Tibial artery (tissue), 4 donors: ENCODE measurements at places on chromosomes 12 and 14.

GRCh38 chr14:68734231-68734732 is 58.6 kb downstream of the ZFP36L1 start:
- no peak for DNase-seq

GRCh38 chr12:26701604-26702215 is 131.3 kb downstream of the ITPR2 start:
- no peak for DNase-seq

DNA sequence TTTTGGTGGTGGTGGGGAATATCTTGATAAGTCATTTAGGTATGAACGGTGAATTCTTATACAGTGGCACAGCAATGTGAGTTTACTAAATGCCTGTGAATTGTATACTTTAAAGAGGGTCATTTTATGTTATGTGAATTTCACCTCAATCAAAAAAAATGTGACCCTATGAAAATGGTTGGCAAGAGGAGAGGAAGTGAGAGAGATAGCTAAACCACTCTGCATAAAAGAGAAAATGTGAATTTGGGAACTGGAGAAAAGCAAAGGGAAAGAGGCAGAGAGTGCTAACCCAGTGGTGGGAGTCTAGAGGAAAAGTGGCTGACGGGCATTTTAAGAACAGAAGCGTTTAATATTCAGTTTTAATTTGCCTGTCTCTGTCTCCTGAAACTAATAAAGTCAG is 93.8 kb downstream of the SLC38A6 start:
- no peak for DNase-seq

DNA sequence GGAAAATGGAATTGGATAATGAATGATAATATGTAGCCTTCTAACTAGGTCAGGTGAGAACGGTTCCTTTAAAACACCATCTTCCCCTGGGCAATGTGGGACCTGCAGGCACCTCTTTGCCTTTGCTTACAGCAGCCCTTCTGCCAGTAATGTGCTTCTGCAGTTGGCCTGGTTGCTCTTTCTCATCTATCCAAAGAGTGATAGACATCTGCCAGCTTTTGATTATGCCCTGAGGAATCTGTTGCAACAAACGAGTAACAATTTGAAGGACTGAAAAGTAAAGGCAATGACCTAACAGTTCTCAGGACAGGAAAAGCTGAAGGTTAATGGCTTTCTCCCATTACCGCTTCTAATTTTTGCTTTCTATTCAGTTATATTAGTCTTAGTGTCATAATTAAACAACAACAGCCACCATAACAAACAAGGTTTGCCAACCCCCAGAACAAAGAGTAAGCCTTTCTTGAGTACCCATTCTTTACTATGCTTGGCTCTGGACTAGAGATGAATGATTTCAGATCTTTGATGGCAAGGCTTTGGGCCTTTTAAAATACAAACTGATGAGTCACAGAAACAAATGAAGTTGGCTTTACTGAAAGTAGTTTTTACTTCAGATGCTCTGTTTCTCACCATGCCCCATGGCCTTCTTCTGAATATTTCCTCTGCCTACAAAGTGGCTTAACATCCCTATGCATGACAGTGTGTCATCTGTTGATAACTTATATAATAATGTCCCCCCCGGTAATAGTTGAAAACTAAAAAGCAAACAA is 76.1 kb upstream of the KRR1 start:
- DNase-seq, result no peak

DNA sequence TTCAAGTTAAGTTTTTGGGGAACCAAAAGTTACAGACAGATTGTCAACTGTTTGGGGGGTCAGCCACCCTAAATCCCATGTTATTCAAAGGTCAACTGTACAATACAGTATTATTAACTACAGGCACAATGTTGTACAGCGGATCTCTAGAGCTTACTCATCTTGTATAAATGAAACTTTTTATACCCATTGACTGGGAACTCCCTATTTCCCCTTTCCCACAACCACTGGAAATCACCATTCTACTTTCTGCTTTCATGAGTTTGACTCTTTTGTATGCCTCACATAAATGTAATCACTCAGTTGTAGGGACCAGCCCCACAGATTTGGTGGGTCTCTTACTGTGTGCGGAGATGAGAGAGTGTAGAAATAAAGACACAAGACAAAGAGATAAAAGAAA is 57.8 kb downstream of the SLCO1B3 start:
- no peak for DNase-seq

GRCh38 chr14:28771168-28771567 is 4.6 kb downstream of the FOXG1 start:
- DNase-seq, result no peak

DNA sequence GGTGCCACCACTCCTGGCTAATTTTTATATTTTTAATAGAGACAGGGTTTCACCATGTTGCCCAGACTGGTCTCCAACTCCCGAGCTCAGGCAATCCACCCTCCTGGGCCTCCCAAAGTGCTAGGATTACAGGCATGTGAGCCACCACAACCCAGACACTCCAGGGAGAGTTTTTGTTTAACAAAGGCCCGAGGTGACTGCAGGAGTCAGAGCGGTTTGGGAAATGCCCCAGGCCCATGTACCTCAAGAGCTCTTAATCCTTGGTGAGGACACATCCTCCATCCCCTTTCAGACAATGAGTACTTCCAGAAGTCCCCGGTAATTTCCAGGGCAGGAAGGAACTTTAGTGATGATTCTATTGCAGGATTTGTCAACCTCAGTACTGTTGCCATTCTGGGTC is 176.0 kb downstream of the ESRRB start:
- DNase-seq, result no peak

- DNase-seq, result no peak
Observed at GRCh38 chr12:68031174-68031573, 41.9 kb downstream of the IFNG-AS1 start.

DNA sequence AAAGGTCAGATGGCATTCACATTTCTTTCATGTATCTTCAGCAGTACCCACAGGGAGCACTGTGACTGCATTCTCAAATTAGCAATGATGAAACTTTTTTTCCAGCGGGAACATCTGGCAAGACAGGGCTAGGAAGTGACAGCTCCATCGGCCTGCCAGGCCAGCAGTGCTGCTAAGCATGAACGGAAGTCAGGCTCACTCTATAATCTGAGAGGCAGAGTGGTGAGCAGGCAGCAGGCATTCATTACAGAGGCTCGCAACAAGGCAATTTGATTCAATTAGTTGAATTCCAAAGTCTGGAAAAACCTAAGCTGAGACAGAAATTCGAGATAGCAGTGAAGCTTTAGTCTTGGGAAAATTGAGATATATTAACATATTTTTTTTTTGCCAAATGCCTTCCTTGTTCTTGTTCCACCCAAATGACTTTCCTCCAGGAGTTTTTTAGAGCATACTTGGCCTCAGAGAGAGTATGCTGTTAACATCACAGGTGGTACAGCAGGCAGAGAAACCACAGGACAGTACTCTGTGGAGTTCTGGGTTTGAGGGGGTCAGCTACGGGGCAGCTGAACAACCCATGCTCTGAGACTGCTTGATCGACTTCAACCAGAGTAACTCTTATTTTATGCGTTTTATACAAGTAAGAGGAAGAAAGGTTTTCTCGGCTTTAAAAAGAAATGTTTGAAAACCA is 414.9 kb downstream of the APAF1 start:
- DNase-seq, result peak; percentile 39

DNA sequence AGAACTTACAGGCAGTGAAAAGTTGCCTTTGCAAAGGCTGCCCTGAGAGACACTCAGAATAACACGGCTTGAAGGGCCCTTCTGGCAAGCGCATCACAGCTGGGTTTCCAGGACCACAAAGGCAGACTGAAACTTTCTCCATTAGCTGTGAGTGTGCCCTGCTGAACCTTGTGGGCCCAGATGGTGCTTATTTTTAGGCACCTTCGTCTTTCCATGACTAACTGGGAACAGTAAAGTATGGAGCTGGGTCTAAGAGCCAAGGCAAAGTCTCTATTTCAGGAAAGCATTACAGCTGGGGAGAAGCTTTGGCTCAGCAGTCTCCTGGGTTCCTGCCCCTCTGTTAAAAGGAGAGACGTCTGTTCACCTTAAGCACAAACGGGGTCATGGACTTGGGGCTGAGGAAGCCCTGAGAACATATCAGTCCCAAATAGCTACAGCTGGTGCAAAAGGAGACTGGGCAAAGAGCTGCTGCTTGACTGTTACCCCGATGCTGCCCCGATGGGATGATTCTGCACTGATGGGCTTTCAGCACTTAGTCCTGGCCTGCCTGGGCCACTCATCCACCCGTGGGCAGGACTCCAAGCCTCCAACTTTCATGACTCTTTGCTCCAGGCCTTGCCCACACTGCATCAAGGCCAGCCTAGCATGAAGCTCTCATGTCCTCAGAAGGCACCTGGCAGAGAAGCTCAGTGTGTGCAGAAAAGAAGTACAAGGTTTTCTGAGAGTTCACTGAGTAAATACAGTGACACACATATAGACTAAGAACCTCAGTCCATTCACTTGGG is 248.3 kb downstream of the PHLDA1 start:
- peak; percentile 74 for DNase-seq

DNA sequence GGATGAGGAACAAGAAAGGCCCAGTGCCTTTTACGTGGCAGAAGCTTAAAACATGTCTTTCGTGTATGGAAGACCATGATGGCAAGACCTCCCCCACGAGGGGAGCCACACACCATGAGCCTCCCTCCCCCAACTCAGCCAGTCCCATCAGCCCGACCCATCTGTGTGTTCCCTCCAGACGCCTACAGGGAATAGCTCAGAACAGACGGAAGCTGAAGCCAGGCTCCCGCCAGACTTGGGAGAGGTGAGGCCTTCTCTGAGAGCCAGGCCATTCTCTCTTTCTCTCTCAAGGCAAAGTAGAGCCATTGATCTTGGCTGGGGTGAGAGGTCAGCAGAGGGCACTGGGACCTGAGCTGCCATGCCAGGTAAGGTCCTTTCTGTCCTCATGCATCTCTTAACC is 9.5 kb downstream of the REM2 start:
- peak; percentile 41 for DNase-seq

- DNase-seq, result no peak
Observed at GRCh38 chr12:41548926-41549325, 360.8 kb downstream of the PDZRN4 start.

GRCh38 chr12:115572440-115572839 is 705.1 kb downstream of the MED13L start:
- no peak for DNase-seq

DNA sequence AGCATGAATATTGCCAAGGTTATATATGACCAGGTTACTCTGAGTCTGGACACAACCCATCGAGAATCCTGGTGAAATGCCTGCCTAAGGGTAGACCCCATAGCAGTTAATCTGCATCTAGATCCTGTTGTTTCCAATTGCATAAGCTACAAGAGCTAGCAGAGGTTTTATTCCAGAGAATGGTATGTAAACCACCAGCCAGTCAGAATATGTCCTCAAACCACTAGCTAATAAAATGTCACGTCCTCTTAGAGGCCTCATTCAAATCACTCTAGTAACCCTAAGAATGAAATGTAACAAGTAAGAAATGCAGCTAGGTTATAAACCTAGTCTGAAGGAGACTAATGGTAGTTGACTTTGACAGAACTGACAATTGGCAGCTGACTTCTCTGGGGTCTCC is 9.0 kb upstream of the YLPM1 start:
- no peak for DNase-seq

- DNase-seq, result no peak
Observed at GRCh38 chr12:109553906-109554500, 19.3 kb downstream of the MMAB start.

DNA sequence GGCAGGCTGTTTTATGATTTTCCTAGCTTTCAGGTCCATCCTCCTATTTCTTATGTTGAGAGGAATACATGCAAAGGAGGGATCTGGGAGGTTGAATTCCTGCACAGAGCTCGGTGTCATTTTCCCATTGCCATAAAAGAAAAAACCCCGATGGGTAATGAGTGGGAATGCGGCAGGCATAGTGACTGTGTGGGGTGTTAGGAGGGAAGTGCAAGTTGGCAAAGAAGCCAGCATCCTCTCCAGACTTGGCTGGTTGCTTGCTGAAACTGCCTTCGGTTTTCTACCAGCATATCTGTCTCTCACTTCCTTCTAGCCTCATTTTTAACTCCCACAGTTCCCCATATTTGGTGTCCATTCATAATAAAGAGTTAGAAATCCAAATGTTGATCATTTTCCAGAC is 1046.1 kb downstream of the SLC6A15 start:
- no peak for DNase-seq

- DNase-seq, result no peak
Observed at GRCh38 chr12:6116471-6117021, 7.9 kb downstream of the VWF start.

GRCh38 chr14:28751467-28752058 is 15.0 kb upstream of the FOXG1 start:
- DNase-seq, result no peak
